ENCODE measurements at places on chromosomes 5 and 9.

GRCh38 chr9:124311283-124311682 is 53.5 kb downstream of the NEK6 start:
- DNase-seq, result no peak

GRCh38 chr5:170366276-170366675 is 22.9 kb downstream of the KCNMB1 start:
- DNase-seq, result no peak

DNA sequence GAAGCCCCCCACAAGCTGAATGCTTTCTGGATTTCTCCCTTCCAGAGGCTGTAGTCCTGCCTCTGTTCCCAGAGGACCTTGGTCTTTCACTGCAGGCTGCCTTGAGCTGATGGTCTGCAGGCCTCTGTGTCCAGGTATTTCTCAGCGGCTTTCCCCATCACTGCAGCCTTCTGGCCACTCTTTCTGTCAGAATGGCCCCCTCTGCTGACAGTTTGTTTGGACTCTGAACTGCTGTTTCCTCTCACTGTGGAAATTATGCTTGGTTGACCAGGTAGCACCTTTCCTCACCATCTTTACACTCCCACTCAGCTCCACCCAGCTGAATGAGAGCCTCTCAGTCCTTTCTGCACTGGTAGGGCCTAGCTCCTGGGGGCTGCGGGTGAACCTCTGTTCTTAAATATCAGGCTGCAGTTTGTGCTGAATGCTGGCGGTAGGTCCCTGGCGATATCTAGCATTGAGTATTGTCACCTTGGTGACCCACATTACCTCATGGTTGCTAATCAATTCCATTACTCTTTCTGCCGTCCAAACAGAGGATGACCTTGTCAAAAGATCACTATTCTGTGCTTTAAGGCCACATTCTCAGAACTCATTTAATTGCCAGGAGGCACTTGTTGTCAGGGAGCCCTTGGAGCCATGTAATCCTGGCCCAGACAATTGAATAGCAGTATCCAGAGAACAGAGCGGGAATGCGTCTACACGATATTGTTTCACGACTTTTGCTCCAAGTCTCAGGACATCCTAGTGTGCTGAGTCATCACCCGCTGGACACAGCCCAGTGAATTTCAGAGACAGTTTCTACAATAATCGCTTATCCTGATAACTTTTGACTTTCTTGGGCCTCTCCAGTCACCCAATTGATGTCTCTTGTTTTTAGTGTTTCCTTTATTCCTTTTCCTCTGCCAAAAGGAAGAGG is 230.2 kb downstream of the TENT4A start:
- DNase-seq, result no peak

- DNase-seq, result no peak
These were observed 193.7 kb upstream of the NREP start for GRCh38 chr5:111950660-111951059.

- no peak for DNase-seq
These were observed 114.6 kb upstream of the ADAMTSL1 start for GRCh38 chr9:18359335-18359734.

Data from stimulated activated CD4-positive, alpha-beta T cell treated with anti-CD3 and anti-CD28 coated beads, Interleukin-2, amount 100 ng/mL, for 48 hours (primary cell).